ELR (cell line): ENCODE measurements at places on chromosomes 1 and 21.

DNA sequence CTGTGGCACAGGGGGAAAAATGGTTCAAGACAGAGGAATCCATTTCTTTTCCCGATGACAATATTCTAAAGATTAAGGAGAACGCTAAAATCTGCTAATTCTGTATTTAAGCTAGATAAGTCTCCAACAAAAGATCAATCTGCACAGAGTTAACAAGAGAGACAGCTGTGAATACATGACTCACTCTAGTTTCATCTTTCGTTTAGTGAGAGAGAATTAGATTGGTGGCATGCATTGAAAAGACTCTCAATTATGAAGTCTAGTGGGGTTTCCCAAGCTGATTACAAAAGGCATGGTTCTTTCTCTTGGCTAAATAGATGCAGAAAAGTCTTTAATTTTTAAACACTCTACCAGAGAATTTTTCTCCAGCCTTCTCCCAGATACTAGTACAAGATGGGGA lies 34.4 kb downstream of the CAPN9 start:
- no peak for DNase-seq

DNA sequence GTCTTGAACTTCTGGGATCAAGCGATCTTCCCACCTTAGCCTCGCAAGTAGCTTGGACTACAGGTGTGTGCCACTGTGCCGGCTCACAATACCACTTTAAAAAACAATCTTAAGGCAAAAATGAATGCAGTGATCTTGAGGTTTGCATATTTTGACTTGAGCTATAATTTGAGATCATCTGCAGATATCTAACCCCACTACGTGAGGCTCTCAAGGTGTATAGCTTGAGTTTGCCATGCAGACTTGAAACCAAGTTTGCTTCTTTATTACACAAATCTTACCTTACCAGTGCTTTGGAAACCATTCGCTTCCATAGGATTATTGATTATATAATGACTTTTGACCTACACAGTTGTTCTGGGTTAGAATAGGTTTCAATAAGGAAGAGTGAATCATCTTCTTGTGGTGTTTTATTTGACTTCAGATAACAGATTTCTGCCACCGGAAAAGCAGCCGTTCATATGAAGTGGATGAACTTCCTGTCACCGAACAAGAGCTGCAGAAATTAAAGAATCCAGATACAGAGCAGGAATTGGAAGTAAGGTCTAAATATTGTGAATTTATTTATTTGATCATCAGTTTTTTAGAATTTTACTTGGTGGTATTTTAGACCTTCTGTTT lies 155.1 kb downstream of the VPS13D start:
- no peak for DNase-seq

DNA sequence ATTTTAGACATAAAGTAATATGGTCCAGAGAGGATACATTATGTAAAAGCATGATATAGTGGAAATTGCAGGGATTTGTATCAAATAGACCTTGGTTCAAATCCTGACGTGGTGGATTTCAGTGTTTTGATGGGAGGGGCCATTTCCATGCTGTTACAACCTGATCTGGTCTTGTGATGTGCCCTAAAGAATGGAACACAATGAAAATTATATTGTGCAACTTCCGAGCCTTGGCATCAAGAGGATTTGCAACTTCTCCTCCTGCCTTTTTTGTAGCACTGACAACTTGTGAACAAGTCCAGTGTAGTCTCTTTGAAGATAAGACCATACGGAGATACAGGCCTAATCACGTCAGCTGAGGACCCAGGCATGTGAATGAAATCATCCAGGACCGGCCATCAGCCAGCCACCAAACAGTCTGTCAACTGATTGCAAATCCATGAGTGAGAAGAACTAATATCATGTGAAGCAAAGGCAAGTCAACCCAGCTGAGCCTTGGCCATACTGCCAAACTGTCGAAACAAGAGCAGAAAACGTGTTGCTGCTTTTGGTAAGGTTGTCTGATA lies 412.1 kb downstream of the DPYD start:
- no peak for DNase-seq

GRCh38 chr1:206633708-206634121 lies 1.6 kb upstream of the DYRK3 start:
- peak; percentile 96 for DNase-seq

DNA sequence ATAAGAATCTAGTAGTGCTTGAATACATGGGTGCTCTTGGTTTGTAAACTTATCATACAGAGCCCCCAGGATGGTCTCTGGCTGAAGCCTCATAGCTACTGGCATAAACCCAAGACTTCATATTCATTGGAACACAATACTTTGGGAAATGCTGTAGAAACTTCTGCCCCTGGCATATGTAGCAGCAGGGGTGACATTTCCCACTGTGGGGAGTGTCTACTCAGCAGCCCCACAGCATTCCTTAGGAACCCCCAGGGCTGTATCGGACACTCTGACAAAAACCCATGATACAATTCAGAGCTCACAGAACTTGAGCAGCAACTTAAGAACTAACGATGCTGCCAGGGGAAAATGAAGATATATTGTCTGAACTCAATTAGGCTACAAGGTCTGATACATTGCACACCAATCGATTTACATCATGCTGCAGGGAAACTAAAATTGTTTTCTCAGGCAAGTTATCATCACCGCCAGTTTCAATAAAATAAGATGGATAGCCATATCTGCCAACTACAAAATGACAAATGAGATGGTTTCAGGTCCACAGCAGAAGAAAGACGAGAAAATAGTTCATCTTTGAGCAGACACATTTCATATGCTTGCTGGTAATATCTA lies 181.1 kb upstream of the GREM2 start:
- no peak for DNase-seq

DNA sequence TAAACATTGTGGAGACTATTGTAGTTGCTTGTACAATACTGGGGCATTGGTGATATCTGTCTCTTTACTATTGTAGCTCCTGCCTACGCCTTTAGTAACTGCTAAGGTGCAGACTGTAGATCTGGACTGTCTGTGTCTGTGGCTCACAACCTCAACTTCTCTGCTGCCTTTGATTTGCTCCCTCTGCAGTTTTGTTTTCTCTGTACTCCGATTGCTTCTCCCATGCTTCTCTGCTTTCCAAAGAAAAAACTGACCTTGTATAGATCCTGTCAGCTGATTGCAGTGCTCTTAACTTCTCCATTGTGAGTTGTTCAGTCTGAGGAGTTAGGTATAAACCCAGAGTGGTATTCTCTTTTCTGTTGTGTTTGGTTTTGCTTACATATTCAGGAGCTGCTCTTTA lies 15.3 kb downstream of the MAGI3 start:
- no peak for DNase-seq

DNA sequence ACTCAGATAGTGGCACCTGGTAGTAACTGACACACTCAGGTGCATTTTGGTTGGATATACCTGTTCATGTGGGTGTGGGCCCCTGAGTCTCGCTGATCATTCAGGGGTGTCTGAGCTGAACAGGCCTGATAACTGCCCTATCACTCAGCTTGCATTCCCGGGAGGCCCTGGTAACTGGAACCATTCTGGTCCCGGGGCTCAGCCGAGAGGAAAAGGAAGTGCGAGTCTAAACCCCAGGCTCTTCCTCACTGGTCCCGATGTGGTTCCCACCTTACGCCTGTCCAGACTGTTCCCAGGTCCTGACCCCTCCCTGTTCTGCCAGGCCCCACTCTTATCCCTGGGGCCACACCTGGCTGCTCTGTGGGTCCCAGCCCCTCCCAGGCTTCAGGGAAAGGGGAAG lies 11.7 kb upstream of the CDK18 start:
- no peak for DNase-seq

DNA sequence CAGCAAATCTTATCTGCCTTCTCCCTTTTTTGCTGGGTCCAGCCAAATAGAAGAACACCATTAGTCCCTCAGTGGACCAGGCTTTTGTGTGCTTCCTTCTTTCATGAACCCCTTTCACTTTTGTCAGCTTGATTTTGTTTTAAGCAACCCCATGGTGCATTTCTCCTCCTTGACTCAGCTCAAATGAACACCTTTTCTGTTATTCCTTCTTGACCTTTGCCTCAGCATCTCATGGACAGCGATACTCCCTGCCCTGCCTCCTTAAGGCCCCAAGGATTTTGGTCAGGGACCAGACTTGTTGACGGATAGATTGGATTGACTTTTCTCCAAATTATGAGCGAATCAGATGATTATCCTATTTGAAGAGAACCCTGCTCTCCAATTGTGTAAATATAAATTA lies 356.6 kb upstream of the USP24 start:
- DNase-seq = no peak

DNA sequence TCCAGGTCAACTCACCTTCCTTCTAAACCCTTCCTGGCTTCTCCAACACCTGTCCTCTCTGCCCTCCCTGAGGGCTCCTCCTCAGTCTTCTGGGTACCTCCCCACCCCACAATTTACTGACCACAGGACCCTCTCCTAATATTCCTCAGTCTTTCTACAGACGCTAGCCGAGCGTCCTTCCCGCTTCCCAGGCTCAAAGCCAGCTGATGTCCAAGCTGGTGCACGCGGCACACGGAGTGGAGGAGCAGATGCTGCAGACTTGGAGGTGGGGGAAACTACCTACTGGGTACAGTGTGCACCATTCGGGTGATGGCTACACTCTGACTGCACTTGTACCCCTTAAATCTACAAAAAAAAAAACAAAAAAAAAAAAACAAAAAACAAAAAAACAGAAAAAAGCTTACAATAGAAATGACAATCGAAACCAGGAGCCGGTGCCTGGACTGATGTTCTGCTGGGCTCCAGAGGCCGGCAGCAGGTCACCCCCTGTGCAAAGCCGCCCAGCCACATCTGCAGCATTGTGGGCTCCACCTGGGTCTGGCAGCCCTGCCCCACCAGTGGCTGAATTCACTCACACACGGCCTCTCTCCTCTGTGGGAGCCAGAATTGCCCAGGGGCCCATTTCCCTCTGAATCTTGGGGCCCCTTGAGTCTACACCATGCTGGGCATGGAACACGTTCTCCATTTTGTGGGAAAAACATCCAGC lies 7.0 kb downstream of the TRIM11 start:
- DNase-seq = no peak

DNA sequence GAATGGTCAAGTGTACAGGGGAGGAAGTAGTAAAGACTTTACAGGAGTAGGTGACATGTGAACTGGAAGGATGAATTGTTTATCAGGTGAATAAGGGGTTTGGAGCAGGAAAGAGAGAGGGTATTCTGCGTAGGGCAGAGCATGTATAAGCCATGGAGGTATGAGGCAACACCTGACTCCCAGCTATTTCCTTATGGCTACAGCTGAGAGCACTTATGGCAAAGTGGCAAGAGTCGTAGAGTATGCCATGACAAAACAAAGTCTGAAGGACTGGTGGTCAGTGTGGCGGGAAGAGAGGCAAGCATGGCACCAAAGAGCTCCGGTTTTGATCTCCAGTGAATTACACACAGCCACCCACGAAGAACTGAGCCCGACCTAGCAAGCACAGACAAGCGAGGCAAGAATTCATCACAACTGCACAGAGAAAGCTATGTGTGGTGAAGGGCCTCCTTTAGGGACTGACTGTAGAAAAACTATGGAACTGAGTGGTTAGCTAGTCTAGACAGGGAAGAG lies 9.0 kb upstream of the ELOVL1 start:
- DNase-seq = no peak

- DNase-seq = no peak
Observed at GRCh38 chr1:21005466-21006239, 171.0 kb downstream of the EIF4G3 start.

- peak; percentile 76 for DNase-seq
Observed at GRCh38 chr1:27341525-27342252, at the start of gene SYTL1. SYTL1 (plus strand) TSS chr1:27342022; CDS start chr1:27345335, 3,313 bp downstream.
